MG63 (cell line): ENCODE measurements at places on chromosomes 6 and 20. TPM values are rescaled to one million over a fixed set of nuclear protein-coding genes. Genes with fewer than 3 reads are reported as not detected.

- no peak for DNase-seq
These were observed 57.2 kb downstream of the MTFR2 start for GRCh38 chr6:136192902-136193301.

GRCh38 chr20:7859356-7859802, 80.9 kb downstream of the HAO1 start:
- peak; percentile 54 for DNase-seq

Gene GABRR2
- total RNA-seq = not detected in 2 replicates

Gene OPN5
- not detected in 2 replicates for total RNA-seq
